Breast epithelium (tissue), 4 donors: ENCODE measurements at places on chromosomes 11 and 22. TPM values are rescaled to one million over a fixed set of nuclear protein-coding genes. Genes with fewer than 3 reads are reported as not detected.

TMA7B gene
- not detected for total RNA-seq

DNA sequence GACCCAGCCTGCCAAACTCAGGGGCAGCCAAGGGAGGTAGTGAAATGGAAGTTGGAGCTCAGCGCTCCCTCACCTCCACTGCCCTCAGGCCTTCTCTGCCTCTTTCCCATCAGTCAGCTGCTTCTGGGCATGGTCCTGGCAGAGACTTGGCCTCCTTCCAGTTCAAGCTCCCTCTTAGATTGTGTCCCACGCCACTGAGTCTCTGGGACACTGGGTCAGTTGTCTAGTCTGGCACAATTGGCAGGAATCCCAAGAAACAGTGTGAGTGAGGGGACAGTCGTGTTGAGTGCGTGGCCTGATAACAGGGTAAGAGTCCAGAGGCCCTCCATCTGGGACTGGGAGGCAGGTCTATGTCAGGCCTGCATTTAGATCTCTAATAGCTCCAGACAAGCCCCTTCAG lies 7.1 kb upstream of the SLC35E4 start:
- no peaks in the 10 kb centered on the region for H3K27me3 ChIP-seq
- H3K4me1 ChIP-seq = no peaks in the 10 kb centered on the region
- H3K4me3 ChIP-seq = no peak overlapping the region

GRCh38 chr11:117356126-117356890 lies 28.7 kb downstream of the CEP164 start:
- no peak for DNase-seq
- no peaks in the 10 kb centered on the region for H3K36me3 ChIP-seq
- H3K4me1 ChIP-seq = no peaks in the 10 kb centered on the region

OR8G5 gene
- total RNA-seq = not detected
